Activated CD4-positive, alpha-beta T cell treated with anti-CD3 and anti-CD28 coated beads for 4 hours (primary cell): ENCODE measurements at places on chromosomes 1 and 21.

DNA sequence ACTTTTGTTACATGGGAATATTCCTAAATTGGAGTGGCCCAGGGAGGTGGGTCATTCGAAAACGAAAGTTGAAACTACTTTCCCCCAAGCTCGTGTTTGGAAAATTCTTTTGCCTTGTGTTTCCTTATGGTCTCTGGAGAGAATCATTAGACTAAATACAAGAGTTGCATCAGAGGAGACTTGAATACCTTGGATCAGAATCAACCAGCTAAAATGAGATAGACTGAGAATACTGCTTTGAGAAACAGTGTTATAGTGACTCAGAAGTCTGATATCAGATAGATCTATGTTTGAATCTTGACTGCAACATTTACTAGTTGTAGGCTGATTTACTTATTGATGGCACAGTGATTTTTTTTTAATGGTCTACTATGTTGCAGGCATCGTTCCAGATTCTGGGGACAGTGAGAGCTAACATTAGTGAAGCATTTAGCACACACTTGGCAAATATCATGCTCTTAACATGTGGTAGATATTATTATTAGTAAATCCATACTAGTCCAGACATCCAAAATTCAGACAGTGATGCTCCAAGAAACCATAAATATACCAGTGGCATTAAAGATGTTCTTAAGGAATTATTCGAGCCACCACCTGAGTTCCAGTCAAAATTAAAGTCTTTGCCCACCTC is 12.9 kb upstream of the ACTN2 start:
- no peak for DNase-seq

GRCh38 chr1:24009406-24009805 is 29.3 kb upstream of the SRSF10 start:
- no peak for DNase-seq

DNA sequence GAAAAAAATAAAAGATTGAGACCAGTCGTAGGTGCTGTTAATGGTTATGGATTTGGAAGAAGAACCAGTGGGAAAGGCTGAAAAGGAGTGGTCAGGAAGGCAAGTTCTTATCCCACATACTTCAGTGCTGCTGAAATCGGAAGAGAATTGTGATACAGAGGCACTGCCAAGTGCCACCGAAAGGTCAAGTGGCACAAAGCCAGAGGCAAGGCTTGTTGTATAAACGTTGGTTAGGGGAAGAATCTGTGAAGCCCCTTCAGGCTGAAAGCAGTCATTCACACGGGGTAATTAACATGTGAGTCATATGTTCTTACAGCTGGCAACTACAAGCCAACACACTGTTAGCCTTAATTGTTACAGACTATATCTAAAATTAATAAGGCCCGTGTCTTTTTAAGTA is 48.8 kb downstream of the ZBTB40 start:
- no peak for DNase-seq

GRCh38 chr1:65049941-65050713 is 83.8 kb upstream of the JAK1 start:
- no peak for DNase-seq

GRCh38 chr1:8545078-8545477 is 227.2 kb downstream of the SLC45A1 start:
- DNase-seq, result no peak

DNA sequence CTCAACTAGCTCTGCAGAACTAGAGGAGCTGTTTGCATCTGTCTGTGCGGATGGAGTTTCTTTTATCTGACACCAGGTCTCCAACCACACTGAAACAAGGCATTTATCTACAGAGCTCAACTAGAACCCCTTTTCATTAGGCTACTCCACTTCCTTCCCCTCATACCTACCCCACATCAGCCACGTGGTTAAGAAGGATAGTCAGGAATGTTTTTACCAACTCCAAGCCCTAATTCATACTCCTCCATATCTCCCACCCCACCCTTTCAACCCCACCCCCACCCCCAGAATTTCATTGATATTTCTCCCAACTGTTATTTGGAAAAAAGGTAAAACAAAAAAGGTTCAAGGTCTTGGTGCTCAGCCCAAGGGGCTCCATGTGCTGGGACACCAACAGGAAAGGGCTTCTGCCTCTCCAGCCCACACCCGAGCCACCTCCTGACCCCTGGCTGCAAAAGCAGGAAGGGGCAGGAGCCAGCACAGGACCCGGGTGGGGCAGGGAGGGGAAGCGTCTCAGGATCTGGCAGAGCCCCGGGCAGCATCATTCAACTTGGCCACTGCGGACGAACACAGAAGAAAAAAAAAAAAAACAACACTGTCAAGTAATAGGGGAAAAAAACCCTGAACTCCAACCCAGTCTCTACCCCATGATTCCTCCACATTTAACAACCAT is 7.0 kb downstream of the ENSA start:
- no peak for DNase-seq

DNA sequence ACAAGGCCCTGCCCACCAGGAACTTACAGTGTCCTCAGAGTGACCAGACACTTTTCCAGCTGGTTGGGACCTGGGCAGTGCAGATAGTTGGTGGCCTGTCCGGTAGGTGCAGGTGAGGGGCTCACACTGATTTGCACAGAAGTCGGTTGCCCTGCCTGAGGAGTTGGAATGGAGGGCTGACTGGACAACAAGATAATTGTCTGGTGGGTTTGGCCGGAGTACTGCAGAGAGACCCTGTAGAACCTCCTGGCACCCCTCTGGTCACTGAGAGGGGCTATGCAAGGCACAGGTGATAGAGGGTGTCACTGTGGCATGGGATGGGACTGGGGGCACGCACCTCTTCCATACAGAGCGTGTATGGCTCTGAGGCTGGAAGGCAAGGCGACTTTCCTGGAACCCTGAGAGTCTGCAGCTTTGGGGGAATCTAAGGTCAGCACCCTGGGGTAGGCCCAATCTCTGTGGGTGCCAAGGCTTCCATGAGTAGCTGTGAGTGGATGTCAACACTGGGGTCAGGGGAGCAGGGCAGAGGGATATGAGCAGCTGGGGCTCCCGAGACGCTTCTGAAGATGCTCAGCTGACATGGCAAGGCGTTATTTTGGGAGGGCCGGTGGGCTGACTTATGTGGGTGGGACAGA is 7.6 kb upstream of the PLA2G2D start:
- DNase-seq, result no peak

DNA sequence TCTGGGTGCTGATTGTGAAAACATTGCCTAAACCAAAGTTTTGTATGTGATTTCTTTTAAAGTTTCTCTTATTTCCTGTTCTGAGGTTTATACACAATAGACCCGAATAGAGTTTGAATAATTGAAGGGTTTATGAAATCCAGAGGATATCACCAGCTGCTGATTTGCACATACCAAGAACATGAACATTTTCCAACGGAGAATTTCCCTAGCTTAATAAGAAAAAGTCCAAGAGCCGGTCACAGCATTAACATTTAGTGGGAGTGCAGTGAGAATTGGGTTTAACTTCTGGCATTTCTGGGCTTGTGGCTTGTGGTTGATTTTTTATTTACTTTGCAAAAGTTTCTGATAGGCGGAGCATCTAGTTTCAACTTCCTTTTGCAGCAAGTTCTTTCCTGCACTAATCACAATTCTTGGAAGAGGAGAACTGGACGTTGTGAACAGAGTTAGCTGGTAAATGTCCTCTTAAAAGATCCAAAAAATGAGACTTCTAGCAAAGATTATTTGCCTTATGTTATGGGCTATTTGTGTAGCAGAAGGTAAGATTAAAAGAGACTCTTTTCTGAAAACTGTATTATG is at the start of gene CFH:
Gene CFH (plus strand): TSS at position 407 of the 579 bp plus-strand sequence. CDS start 75 bp downstream, at position 482.
- no peak for DNase-seq

GRCh38 chr1:110616587-110616986 is 10.4 kb upstream of the KCNA2 start:
- no peak for DNase-seq

- no peak for DNase-seq
Measured at GRCh38 chr1:34303218-34303617, 126.5 kb downstream of the C1orf94 start.

GRCh38 chr1:111204201-111204982 is 3.9 kb upstream of the DENND2D start:
- peak; percentile 76 for DNase-seq

DNA sequence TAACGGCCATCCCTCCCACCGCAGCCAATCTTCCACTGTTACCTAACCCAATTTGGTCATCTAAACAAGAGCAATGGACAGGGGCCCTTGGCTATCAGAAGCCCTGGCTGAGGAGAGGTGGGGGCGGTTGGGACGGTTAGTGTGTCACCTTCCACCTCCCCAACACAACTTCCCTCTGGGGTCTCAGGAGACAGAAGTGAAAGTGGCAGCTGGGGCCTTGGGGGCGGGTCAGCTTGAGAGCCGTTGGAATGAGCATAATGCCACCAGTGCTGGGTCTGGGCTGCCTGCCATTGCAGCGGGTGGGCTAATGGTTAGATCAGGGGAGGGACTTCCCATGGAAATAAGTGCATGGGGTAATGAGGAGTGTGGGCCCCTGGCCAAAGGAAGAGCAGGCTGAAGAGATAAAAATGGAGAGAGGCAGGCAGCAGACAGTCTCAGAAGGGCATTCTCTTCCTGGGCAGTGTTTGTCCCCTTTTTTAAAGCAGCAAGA is 7.9 kb downstream of the MEF2D start:
- DNase-seq, result no peak

DNA sequence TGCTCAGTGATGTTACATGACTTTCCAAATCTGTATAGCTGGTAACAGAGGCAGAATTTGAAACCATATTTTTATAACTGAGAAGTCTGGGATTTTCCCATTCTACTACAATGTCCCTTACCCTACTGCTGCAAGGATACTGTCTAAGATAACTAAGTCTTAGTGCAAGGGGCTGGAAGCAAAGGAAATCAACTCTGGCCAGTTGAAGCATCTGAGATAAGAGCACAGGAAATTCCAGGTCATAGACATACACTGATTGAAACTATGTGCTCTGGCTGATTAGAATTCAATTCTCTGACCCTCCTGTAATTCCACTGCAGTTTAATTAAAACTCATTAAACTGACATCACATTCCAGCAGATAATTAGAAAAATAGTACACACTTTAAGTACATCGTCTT is 267.7 kb upstream of the C1orf87 start:
- DNase-seq, result no peak
